ENCODE measurements at places on chromosomes 11 and 22.

DNA sequence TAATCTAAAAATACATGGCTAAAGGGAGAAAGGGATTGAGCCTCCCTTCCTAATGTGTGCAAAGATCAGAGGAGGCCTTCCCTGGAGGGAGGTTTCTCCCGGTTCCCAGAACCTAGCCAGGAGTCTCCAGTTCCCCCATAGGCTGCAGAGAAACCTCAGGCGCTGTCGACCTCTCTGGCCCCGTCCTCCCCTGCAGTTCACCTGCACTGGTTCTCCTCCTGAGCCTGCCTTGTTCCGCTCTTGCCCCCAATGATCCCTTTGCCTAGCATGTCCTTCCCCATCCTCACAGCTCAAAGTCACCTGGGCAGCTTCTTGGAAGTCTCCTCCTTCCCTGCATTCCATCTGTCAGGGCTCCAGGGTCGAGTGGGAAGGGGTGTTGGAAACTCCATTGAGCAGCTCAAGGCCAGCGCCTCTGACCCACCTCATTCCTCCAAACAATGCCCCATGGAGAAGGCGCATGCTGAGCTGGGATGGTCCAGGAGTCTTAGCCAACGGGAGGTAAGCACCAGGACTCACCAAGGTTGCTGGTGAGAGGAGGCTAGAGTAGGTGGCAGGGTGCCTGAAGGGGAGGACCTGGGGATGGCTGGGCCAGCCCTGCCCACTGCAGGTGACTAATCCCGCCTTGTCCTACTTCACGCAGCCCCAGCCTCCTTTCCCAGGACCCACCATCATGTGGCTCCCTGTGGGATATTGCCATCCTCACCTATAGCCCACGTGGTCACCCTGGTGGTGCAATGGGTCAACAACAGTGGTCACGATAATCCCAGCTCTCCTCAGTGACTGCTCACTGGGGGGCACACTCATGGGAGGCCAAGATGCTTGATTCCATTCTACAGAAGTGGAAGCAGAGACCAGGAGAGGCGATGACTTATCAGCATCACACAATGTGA, 15.4 kb downstream of the RSPH14 start:
- no peak for DNase-seq

- no peak for DNase-seq
These were observed 39.7 kb upstream of the SLC6A5 start for GRCh38 chr11:20559523-20560300.

- DNase-seq: no peak
These were observed 57.6 kb downstream of the LIF start for GRCh38 chr22:30188911-30189310.

- DNase-seq: no peak
These were observed 850.1 kb downstream of the NTM start for GRCh38 chr11:132220474-132220873.

- DNase-seq: no peak
These were observed 1.8 kb upstream of the CYP2D6 start for GRCh38 chr22:42132457-42132856.

DNA sequence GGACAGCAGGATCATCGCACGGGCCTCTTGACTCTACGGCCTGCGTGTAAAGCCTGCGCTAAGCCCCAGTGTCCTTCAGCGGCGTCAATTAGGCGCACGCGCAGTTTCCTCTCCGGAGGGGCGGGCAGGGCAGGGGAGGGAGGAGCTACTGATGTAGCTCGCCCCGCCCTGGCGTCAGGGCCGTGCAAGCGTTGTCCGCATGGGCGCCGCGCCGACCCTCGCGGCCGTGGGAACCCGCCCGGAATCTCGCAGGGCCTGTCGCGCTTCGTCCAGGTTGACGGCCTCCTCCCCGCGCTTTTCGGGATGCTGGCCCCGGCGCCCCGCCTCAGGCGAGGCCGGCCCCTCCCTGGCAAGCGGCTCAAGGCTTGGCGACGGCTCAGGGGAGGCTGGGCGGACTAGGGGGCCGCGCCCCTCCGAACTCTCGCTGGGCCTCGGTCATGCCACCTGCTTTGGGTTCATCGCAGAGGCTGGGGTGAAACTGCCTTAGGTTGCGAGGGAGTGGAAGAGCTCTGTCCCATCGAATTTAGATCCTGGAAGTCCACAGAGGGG, 61.1 kb downstream of the ST3GAL4 start:
- DNase-seq: peak; percentile 63

DNA sequence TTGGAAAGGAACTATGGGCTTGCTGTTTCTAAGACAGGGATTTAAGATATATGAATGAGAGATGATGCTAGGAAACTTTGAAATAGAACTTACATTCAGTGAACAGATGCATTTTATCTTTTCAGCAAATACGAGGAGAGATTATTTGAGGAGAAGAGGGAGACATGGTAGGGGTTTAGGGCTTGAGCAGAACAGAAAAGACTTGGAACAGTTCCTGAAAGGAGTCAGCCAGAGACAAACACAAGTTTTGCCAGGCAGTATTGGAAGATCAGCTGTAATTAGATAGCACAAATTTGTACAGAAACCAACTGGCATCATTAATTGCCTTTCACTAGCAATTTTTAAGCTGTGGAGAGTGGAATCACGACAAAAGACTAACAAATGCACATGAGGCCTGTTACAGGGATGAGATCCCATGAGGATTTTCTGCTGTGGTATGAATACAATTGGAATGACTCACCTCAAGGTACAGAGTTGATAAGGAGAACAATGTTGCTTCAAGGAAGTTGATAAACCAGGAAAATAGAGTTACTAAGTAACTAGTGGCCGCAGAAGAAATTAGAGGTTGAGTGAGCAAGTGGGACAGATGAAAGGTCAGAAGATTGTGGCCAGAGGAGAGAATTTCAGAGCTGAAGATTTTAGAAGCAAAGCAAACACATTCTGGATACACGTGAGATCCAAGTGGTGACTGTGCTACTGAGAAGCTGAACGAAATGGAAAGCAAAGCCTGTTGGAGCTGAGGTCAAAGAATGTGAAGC, 67.9 kb downstream of the CYB5R2 start:
- DNase-seq: no peak

GRCh38 chr11:68818181-68818580, 23.5 kb downstream of the CPT1A start:
- DNase-seq: no peak

GRCh38 chr11:102147015-102147414, 36.8 kb downstream of the YAP1 start:
- DNase-seq: no peak

DNA sequence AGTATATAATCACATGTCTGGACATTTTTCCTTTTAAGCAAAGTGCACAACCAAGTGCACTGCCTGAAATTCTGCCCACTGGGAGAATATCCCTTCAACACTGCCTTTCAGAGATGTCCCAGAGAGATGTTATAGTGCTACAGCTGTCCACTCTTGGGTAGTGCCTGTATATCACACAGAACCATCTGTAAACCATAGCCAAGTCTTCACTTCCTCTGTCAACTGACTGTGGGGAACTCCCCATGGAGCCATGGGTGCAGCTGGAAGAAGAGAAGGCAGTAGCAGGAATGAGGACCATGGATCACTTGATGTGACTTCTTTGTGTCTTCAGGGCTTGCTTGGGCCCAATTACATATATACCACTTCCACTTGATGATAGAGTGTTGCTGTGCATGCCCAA, 44.6 kb upstream of the LIN7C start:
- DNase-seq: no peak

DNA sequence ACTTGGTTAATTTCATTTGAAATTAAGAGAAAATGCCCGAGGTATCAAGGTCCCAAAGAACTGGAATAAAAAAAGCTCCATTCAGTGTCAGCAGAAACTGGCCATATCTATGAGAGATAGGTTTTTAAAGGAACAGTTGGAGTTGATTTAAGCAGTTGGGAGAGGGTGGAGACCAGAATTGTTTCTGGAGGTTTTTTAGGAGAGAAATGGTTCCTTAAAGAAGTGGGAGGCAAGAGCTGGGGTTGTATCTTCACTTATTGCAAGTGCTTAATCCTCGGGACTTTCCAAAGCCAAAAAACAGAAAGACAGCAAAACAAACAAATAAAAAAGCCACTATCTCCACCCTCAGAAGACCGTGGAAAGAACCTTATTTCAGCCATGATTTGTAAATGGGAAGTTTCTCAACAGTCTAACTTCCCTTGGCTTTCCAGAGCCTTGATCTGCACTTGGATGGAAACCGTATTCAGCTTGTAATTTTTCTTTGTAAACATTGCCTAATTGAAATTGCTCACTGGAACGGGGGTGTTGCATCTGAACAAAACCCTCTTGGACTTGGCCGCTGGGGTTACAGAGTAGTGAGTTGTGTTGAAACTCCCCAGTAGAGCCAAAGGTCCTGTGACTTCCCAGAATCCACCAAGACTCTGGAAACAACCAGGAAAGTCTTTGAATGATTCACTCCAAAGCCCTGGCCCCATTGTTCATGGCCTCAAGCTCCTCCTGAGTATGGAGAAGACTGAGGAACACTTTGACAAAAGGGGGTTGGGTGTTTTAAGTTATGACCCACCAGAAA, 115.6 kb downstream of the SLC1A2 start:
- no peak for DNase-seq

- DNase-seq: no peak
These were observed 193.3 kb downstream of the C11orf91 start for GRCh38 chr11:33507356-33507755.

DNA sequence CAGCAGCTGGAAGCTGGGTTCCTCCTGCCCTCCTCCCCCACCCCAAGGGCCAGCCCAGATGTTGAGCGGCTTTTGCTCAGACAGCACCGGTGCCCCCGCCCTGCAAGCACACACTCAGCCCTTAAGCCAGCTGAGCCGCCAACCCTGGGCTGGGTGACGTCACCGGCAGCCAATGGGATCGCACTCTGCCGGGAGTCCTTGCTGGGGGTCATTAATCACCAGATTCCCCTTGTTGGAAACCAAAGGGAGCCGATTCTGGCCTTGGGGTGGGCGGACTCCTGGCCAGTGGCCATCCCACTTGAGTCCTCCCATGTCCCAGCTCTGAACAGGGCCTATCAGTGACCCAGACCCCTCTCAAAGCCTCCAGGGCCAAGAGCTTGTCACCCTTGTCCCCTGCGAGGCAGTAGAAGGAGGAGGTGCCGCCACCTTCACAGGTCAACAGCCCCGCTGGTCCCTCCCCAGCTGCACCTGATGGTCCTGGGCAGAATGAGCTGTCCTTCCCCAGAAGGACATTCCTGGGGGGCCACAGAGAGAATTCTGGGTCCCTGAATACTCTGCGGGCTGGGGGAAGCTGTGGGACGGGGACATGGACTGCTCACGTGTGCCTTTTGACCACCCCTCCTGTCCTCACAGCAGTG, 7.4 kb downstream of the DUSP8 start:
- no peak for DNase-seq

GRCh38 chr11:64712430-64713015, 10.5 kb downstream of the NRXN2 start:
- DNase-seq: no peak

DNA sequence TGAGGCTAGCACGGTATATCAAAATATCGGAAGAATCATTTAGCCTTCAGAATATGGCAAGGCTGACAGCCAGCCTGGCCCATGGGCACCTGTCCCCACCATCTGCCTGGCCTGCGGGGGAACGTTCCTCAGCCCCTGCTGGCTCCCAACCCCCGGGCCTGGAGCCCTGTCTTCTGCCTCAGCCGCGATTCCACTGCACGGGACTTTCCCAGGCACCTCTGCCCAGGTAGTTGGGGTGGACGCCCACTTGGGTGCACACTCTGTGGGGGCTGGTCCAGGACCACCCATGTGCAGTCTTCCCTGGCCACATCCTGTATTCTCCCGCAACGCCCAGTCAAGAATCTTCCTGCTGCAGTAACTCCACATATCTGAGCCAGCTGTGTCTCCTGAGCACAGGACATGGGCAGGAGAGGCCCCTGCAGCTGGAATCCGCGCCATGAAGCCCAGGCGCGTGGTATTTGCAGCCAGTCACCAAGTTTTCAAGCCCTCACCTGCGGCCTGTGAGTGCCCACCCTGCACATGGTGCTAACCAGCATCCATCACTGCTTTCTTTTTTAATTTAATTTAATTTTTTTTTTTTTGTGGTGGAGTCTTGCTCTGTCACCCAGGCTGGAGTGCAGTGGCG, 77.9 kb downstream of the KCNQ1 start:
- DNase-seq: no peak

DNA sequence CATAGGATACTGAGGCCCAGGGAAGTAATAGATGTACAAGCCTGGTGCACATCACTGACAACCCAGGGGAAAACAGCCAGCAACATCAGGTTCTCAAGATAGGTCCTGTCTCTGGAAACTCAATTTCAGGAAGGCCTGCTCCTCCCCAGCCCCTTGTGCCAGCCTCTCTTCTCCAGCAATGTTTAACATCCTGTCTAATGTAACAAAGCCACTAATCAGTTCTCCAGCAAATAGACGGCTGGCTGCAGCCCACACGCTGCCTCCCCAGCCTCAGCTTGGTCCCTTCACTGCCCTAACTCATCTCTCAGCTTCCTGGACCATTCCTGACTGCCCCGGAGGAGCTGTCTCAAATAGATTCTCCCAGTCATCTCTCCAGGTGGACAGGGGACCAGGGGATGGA, 37.8 kb downstream of the RPL27A start:
- DNase-seq: no peak

GRCh38 chr11:12242966-12243365, 132.6 kb downstream of the MICAL2 start:
- DNase-seq: no peak

GRCh38 chr22:47221840-47222615, 459.6 kb downstream of the TBC1D22A start:
- no peak for DNase-seq

DNA sequence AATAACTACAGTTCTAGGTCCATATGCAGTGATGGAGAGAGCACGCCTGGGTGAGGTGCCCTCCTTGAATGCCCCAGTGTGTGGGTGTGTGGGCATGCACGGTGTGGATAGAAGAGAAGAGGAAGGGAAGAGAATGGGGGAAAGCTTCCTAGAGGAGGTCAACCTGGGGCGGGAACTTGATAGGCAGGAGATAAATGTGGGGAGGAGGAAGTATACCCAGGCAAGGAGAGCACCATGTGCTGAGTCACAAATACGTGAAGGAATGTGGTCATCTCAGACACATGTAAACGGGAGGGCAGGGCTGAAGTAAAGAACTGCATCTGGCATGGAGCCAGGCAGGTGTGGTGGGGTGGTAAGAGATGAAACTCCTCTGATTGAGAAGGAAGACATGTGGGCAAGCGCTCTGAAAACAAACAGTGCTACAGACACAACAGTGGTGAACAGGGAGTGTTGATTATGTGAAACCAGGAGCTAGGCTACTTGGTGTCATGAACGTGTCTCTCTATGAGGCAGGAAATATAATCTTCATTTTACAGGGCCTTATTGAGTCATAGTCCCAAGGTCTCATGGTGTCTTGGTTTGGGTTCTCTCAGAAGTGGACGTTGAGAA, 61.5 kb upstream of the EED start:
- DNase-seq: peak; percentile 78

Data from stimulated activated CD8-positive, alpha-beta memory T cell treated with anti-CD3 and anti-CD28 coated beads, Interleukin-2, amount 100 ng/mL, for 48 hours (primary cell).